Natural killer cell treated with Interleukin-12 subunit alpha and Interleukin-12 subunit beta and Interleukin-15 and Interleukin-18, amount 100 ng/mL, for 72 hours (primary cell): ENCODE measurements at places on chromosomes 5 and 9. TPM values are rescaled to one million over a fixed set of nuclear protein-coding genes. Genes with fewer than 3 reads are reported as not detected.
A peak's percentile ranks its signal among the peaks of the same experiment; 100 is the strongest.

GRCh38 chr9:9746826-9747225 lies 866.0 kb downstream of the PTPRD start:
- no peak overlapping the region for H3K27ac ChIP-seq
- DNase-seq: no peak
- no peak overlapping the region for H3K4me3 ChIP-seq
- H3K4me1 ChIP-seq: no peaks in the 10 kb centered on the region

GRCh38 chr5:106113922-106114321 lies 1556.8 kb downstream of the EFNA5 start:
- no peak overlapping the region for H3K4me3 ChIP-seq
- no peaks in the 10 kb centered on the region for H3K27me3 ChIP-seq

DNA sequence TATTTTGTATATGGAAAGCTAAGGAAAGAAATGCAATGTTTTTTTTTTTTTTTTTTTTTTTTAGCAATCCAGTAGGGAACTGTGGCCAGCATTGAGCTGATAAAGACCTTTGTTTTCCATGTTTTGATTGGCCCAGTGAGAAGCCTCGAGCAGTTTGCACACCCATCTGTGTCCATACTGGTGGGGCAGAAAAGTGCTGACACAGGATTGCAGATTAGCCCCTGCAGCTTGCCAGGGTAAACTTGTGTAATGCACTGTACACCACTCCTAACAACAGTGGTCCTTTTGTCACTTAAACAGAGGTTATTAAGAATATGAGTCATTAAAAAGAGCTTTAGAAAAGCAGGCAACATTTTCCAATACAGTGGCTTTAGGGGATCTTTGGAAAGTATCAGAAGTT lies 132.8 kb upstream of the CDKN2B start:
- H3K4me1 ChIP-seq: no peaks in the 10 kb centered on the region
- H3K36me3 ChIP-seq: no peaks in the 10 kb centered on the region
- H3K27me3 ChIP-seq: peaks cover 34% of the 10 kb centered on the region
- no peak for DNase-seq
- no peak overlapping the region for H3K4me3 ChIP-seq

DNA sequence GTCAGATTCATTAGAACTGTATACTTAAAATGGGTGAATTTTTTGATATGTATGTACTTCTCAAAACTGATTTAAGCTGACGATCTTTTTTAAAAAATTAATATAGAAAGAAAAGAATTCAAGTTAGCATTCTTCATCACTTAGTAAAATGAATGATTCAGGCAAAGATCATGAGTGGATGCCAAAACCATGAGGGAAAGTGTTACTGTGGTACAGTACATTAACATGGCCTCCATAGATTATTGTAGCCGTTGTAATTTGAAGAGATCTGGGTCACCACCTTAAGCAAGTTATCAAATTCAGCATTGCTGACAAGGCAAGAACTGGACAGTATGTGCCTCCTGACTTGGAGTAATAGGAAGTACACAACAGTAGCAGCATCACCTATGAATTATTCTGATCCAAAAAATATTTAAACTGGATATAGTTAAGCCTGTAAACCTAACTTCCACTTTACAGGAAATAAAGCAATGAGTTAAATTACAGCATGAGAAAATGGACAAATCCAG lies 29.7 kb downstream of the C9orf85 start:
- H3K36me3 ChIP-seq: no peaks in the 10 kb centered on the region
- peaks cover 19% of the 10 kb centered on the region for H3K4me1 ChIP-seq
- no peaks in the 10 kb centered on the region for H3K27me3 ChIP-seq

- peaks cover 14% of the 10 kb centered on the region for H3K27me3 ChIP-seq
- H3K4me3 ChIP-seq: no peak overlapping the region
- no peaks in the 10 kb centered on the region for H3K4me1 ChIP-seq
- DNase-seq: no peak
- H3K27ac ChIP-seq: no peak overlapping the region
- no peaks in the 10 kb centered on the region for H3K36me3 ChIP-seq
These were observed 18.0 kb downstream of the PRUNE2 start for GRCh38 chr9:76887951-76888350.

DNA sequence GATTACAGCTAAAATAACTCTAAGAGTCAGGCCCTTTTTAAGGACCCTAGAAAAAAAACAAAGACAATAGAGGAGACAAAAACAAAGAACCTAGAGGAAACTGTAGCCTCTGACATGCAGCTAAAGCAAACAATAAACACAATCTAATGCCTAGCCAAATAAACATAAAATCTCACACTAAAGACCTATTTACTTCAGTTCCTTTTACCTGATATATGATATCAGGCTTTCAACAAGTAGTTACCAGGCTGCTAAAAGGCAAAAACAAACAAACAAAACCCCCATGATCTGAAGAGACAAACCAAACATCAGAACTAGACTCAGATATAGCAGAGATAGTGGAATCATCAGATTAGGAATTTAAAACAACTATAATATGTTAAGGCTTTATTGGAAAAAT lies 226.5 kb upstream of the POU5F2 start:
- H3K27me3 ChIP-seq: no peaks in the 10 kb centered on the region
- no peak for DNase-seq
- H3K27ac ChIP-seq: no peak overlapping the region
- peaks cover 7% of the 10 kb centered on the region for H3K36me3 ChIP-seq
- H3K4me1 ChIP-seq: no peaks in the 10 kb centered on the region

GRCh38 chr9:90890146-90890810 lies 88.7 kb downstream of the SYK start:
- no peak overlapping the region for H3K27ac ChIP-seq
- no peaks in the 10 kb centered on the region for H3K27me3 ChIP-seq
- peaks cover 13% of the 10 kb centered on the region for H3K36me3 ChIP-seq

DNA sequence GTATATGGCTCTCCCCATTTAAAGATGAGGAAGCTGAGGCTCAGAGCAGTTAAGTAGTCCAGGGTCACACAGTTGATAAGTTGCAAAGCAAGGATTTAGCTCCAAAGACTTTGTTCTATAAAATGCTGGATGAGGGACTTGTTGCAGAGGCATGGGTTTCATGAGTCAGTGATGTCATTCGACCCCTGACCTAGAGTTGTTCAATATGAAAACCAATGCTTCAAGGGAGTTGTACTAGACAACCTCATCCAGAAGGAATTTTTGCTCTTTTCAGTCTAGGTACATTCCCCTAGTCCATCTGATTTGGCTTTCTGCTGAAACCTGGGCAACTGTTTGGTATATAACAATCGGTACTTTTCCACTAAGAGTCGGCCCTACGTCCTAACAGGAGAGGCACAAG lies 550.4 kb downstream of the EBF1 start:
- H3K36me3 ChIP-seq: no peaks in the 10 kb centered on the region
- no peak overlapping the region for H3K4me3 ChIP-seq
- H3K4me1 ChIP-seq: no peaks in the 10 kb centered on the region
- no peak overlapping the region for H3K27ac ChIP-seq
- DNase-seq: no peak

- H3K27me3 ChIP-seq: no peaks in the 10 kb centered on the region
- H3K4me1 ChIP-seq: no peaks in the 10 kb centered on the region
- DNase-seq: no peak
- peak overlapping the region; percentile 62 for H3K27ac ChIP-seq
- no peaks in the 10 kb centered on the region for H3K36me3 ChIP-seq
- H3K4me3 ChIP-seq: no peak overlapping the region
These were observed 65.1 kb downstream of the NEK6 start for GRCh38 chr9:124322618-124323432.

GRCh38 chr5:93034621-93035590 lies 546.1 kb downstream of the NR2F1-AS1 start:
- no peak overlapping the region for H3K27ac ChIP-seq
- no peak overlapping the region for H3K4me3 ChIP-seq
- H3K4me1 ChIP-seq: no peaks in the 10 kb centered on the region
- H3K36me3 ChIP-seq: no peaks in the 10 kb centered on the region
- no peaks in the 10 kb centered on the region for H3K27me3 ChIP-seq

- DNase-seq: no peak
- H3K36me3 ChIP-seq: no peaks in the 10 kb centered on the region
- peaks cover 55% of the 10 kb centered on the region for H3K27me3 ChIP-seq
These were observed 42.7 kb upstream of the FUBP3 start for GRCh38 chr9:130536701-130537107.

- H3K27ac ChIP-seq: no peak overlapping the region
- no peak for DNase-seq
- H3K36me3 ChIP-seq: no peaks in the 10 kb centered on the region
- H3K27me3 ChIP-seq: peaks cover 7% of the 10 kb centered on the region
These were observed 70.3 kb upstream of the EQTN start for GRCh38 chr9:27367175-27367798.

- no peak overlapping the region for H3K4me3 ChIP-seq
- H3K27ac ChIP-seq: no peak overlapping the region
- H3K27me3 ChIP-seq: no peaks in the 10 kb centered on the region
- no peak for DNase-seq
These were observed 733.4 kb downstream of the TLE4 start for GRCh38 chr9:80305136-80305535.

- no peak overlapping the region for H3K27ac ChIP-seq
- no peaks in the 10 kb centered on the region for H3K4me1 ChIP-seq
- no peak for DNase-seq
- peaks cover 25% of the 10 kb centered on the region for H3K36me3 ChIP-seq
- no peaks in the 10 kb centered on the region for H3K27me3 ChIP-seq
These were observed 971.2 kb upstream of the CDH9 start for GRCh38 chr5:28009576-28009975.

- DNase-seq: no peak
- peaks cover 24% of the 10 kb centered on the region for H3K4me1 ChIP-seq
- peak overlapping the region; percentile 51 for H3K27ac ChIP-seq
- no peaks in the 10 kb centered on the region for H3K36me3 ChIP-seq
- H3K27me3 ChIP-seq: peaks cover 3% of the 10 kb centered on the region
These were observed 552 bp downstream of the TMEM141 start for GRCh38 chr9:136791516-136792276.

DNA sequence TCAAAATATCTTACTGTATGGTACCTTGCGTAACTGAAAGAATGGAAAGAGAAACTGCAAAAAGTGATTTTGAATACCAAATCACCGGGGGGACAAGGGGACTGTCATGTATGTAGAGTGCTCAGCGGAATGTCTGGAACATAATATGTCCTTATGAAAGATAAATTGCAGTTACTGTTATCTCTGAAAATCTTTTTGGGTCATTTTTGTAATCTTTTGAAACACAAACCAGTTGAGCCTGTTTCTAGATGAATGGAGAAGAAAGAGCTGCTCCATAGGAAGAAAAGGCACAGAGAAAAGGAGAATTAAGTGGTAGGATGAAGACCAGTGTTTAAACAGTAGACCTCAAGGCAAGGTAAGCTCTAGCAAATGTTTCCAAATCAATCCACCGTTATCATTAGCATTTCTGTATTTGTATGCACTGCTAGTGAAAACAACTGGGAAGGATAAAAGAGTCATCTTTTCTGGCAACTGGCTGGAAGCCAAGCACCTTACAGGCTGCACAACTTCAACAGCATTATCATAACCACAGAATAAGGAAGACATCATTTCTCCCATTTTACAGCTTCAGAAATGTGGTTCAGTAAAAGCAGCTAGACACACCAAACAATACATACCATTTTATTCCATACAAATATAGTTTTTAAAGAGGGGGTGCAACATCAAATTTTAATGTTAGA lies 158.5 kb downstream of the TRPM3 start:
- H3K27me3 ChIP-seq: no peaks in the 10 kb centered on the region
- DNase-seq: no peak
- H3K4me1 ChIP-seq: no peaks in the 10 kb centered on the region
- H3K4me3 ChIP-seq: no peak overlapping the region

GRCh38 chr5:33867241-33867640 lies 24.5 kb downstream of the ADAMTS12 start:
- H3K27me3 ChIP-seq: no peaks in the 10 kb centered on the region
- no peak for DNase-seq
- H3K4me3 ChIP-seq: no peak overlapping the region
- no peaks in the 10 kb centered on the region for H3K4me1 ChIP-seq
- peaks cover 5% of the 10 kb centered on the region for H3K36me3 ChIP-seq
- H3K27ac ChIP-seq: no peak overlapping the region

- H3K27me3 ChIP-seq: no peaks in the 10 kb centered on the region
- no peak for DNase-seq
- H3K27ac ChIP-seq: no peak overlapping the region
- no peak overlapping the region for H3K4me3 ChIP-seq
These were observed 195.0 kb upstream of the GHR start for GRCh38 chr5:42228279-42228678.

- peak overlapping the region; percentile 73 for H3K27ac ChIP-seq
- H3K27me3 ChIP-seq: peaks cover 4% of the 10 kb centered on the region
- no peak for DNase-seq
- peak overlapping the region; percentile 98 for H3K4me3 ChIP-seq
- H3K36me3 ChIP-seq: no peaks in the 10 kb centered on the region
These were observed 422 bp upstream of the TRIM32 start for GRCh38 chr9:116686693-116687073.

- H3K4me1 ChIP-seq: peaks cover 31% of the 10 kb centered on the region
- H3K27ac ChIP-seq: peak overlapping the region; percentile 79
- H3K36me3 ChIP-seq: no peaks in the 10 kb centered on the region
- no peak for DNase-seq
- H3K27me3 ChIP-seq: no peaks in the 10 kb centered on the region
These were observed 207.2 kb upstream of the RFX3 start for GRCh38 chr9:3733039-3733408.

- no peak for DNase-seq
- peaks cover 21% of the 10 kb centered on the region for H3K36me3 ChIP-seq
- H3K27me3 ChIP-seq: no peaks in the 10 kb centered on the region
- H3K27ac ChIP-seq: no peak overlapping the region
- peaks cover 10% of the 10 kb centered on the region for H3K4me1 ChIP-seq
These were observed 957.8 kb upstream of the CTNND2 start for GRCh38 chr5:12861886-12862654.

DNA sequence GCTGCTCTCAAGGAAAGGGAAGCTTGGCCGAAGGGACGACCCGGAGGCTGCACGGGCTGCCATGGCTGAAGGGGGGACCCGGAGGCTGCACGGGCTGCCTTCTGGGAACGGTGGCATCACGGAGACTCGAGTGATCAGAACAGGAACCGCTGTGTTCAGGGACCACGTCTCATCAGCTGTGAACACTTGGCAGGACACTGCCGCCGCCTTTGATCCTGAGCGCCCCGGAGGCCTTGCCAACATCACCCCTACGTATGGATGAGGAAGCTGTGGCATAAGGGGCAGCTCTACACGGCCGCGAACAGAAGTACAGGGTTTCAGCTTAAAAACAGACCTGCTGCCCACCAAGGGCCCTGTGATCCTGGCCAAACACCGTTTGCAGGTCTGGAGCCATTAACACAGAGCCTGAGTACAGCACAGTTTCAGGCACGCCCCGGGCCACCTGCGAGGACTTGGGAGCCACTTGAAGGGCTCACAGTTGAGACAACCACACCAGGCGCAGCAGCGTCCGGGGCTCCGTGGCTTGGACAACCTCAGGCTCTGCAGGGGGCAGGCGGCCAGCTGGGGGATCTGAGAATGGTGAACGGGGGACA lies 23.9 kb upstream of the TERT start:
- DNase-seq: peak; percentile 55
- H3K27ac ChIP-seq: no peak overlapping the region
- H3K27me3 ChIP-seq: peaks cover 7% of the 10 kb centered on the region
- no peak overlapping the region for H3K4me3 ChIP-seq
- peaks cover 17% of the 10 kb centered on the region for H3K36me3 ChIP-seq

GRCh38 chr9:113611461-113612215 lies 148.1 kb downstream of the RGS3 start:
- H3K4me1 ChIP-seq: no peaks in the 10 kb centered on the region
- no peaks in the 10 kb centered on the region for H3K27me3 ChIP-seq
- peak overlapping the region; percentile 3 for H3K27ac ChIP-seq
- H3K36me3 ChIP-seq: no peaks in the 10 kb centered on the region

The GABRP gene
- total RNA-seq: not detected

The SLC36A2 gene
- not detected for total RNA-seq

The SV2C gene
- 0.06 TPM for total RNA-seq

The GARIN3 gene
- total RNA-seq: not detected

The STC2 gene
- 0.59 TPM for total RNA-seq

The DROSHA gene
- total RNA-seq: 71.5 TPM

The PCDHA1 gene
- not detected for total RNA-seq

The FABP6 gene
- total RNA-seq: not detected

The QRFP gene
- total RNA-seq: not detected

The KCNIP1 gene
- not detected for total RNA-seq

The ORM2 gene
- total RNA-seq: not detected

The TAF11L12 gene
- not detected for total RNA-seq

The DMRT3 gene
- total RNA-seq: not detected
